ENCODE measurements at places on chromosomes 5 and 9.

GRCh38 chr9:129338724-129339430 lies 160.8 kb upstream of the IER5L start:
- DNase-seq = no peak

GRCh38 chr9:87718852-87719612 lies 6.9 kb upstream of the CTSL start:
- no peak for DNase-seq

DNA sequence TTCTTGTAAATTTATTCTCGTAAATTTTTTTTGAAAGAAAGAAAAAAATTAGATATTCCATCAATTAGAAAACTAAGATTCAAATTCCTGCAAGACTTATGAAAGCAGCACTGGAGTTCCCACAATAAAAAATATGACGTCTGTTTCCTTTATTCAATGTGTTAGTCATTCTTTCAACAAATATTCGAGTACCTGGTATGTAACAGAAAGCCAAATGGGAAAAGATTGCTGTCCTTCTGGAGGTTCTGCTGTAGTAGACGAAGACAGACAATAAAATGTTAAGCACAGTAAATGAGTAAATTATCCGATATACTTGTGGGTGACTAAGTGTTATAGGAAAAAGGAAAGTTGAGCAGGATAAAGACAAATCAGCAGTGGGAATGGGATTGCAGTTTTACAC lies 92.2 kb downstream of the ADAMTSL1 start:
- DNase-seq = no peak

DNA sequence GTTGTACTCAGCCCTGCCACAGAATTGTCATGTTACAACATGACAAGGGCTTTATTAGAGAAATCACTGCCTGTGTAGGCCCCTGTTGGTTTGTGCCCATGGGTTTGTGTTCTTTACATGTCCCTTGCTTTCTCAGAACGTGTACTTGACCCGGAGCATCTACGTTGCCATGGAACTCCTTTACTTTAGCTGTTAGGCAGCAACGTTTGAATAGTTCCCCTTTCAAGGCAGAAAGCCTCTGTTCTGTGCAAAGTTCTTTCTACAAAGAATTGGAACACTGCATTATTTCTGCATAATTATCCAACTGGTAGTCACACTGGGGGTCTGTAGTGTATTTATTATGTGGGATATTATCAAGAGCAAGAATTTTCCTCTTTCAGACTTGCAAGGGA lies 51.1 kb downstream of the FBXL7 start:
- DNase-seq = no peak

GRCh38 chr9:122367065-122367464 lies 3.8 kb upstream of the PTGS1 start:
- DNase-seq = no peak

GRCh38 chr9:81473708-81474107 lies 215.6 kb downstream of the TLE1 start:
- no peak for DNase-seq

GRCh38 chr5:181207214-181207959 lies 2.4 kb upstream of the TRIM7 start:
- no peak for DNase-seq

- no peak for DNase-seq
Measured at GRCh38 chr9:14198047-14198840, 115.7 kb downstream of the NFIB start.

DNA sequence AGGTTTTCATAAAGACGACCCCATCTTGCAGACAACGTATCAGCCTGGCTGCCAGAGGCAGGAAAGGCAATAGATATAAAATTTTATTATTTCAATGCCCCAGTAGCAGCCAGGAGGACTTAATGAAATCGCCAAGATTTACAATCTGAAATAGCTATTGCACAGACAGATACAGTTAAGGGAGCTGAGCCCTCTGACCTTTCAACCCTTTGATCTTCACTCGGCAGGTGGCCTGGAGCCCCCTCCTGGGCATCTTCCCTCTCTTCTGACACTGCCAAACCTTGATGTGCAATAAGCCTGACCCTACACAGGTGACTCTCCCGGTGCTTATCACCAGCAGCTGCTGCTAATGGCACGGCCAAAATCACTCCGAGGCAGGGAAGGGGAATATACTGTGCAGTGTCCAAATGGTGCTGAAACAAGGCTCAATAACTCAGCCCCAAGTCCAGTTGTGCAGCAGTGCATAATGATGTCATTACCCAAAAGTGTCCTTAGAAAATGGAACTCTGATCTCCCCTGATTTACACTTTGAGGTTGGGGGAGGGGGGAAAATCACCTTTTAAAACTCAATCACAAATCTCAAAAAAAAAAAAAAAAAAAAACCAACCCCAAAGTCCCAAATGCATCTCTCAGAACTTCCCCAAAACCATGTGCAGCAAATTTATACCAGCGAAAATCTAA lies 242.0 kb downstream of the CRB2 start:
- DNase-seq = no peak

DNA sequence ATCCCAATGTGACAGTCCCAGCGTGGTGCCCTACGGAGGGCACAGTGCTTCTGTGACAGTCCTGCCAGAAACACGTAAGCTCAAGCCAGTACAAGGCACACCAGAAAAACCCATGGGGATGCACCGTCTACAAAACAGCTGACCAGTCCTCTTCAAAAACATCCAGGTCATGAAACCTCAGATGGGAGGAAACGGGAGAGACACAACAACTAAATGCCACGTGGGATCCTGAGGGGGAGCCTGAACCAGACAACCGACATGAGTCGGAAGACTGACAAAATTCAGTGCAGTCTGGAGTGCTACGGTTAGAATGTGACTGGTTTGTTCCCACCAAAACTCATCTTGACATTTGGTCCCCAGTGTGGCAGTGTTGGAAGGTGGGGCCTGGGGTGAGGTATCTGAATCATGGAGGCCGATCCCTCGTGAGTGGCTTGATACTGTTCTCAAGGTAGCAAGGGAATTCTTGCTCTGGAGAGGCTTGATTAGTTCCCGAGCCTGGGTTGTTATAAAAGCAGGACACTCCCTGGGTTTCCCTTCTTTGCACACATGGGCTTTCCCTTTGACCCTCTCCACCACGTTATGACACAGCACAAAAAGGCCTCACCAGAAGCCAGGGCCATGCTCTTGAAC lies 55.4 kb downstream of the ADAMTS2 start:
- no peak for DNase-seq

GRCh38 chr5:36934740-36935356 lies 58.3 kb downstream of the NIPBL start:
- no peak for DNase-seq

DNA sequence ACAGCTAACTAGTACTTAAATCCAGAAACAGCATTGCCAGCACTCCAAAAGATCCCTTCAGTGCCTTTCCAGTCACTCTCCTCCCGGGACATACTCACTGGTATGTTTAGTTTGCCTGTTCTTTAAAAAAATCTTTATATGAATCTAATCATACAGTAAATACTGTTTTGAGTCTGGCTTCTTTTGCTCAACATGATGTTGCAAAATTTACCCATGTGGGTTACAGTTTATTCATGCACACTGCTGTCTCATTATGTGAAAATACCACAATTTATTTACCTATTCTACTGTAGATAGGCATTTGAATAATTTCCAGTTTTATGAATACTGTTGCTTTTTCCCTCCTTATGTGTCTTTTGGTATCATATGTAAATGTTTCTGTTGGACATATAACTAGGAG lies 13.5 kb downstream of the NDFIP1 start:
- no peak for DNase-seq

- no peak for DNase-seq
Measured at GRCh38 chr9:97900738-97901565, 21.3 kb downstream of the TRMO start.

DNA sequence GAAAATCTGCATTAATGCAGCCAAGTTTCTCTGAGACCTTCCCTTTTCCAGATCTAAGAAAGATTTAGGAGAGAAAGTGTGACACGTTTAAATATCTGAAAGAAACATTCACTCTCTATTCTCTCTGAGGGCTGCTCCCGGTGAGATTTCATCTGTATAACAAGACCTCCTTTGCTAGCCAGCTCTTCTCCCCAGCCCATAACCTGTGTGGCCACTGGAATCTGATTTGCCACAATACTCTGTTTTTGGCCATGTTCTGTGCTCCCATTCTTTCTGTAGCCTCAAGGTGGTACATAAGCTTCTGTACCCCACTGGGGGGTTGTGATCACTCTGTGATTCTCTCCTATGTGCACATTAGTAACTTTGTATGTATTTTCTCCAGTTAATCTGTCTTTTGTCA lies 291.0 kb upstream of the SEMA6A start:
- DNase-seq = no peak

GRCh38 chr9:4306066-4306776 lies 6.4 kb upstream of the GLIS3 start:
- no peak for DNase-seq

DNA sequence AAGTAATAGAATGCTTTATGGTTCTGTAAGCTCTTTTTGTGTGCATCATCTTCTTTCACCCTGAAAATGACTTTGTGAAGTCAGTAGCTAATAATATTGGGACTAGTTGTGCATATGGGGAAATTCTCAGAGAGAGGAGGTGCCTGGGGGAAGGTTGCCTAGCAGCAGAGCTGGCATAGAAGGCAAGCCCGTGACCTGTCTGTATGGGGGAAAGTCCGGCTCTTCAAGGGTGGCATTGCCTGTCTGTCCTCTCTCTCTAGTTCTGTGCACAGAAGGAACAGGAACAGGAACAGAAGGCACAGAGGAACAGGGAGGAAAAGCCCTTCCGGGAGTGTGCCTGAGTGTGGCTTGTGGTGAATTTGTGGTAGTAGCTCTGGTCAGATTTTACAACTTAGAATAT lies 33.1 kb downstream of the SH3GL2 start:
- no peak for DNase-seq

DNA sequence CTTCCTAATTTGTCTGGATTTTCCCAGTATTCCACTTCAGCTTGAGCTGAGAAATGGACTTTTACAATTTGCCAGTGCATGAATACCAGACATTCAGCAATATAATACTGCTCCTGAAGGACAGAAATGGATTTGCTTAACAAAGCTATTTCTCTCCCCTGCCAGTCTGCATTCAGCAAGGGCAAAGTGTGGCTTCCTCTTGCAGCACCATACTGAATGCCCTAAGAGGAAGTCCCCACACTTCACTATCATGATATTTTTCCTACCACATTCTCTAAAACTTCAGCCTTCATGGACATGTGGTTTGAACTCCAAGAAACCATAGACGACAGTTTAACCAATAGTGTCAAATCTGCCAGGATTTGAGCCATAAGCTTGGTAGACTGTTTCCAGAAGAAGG lies 19.8 kb upstream of the TLE4 start:
- DNase-seq = no peak

- no peak for DNase-seq
Measured at GRCh38 chr5:57207681-57208080, 33.8 kb downstream of the GPBP1 start.

- DNase-seq = no peak
Measured at GRCh38 chr5:92809855-92810465, 771.1 kb downstream of the NR2F1-AS1 start.

DNA sequence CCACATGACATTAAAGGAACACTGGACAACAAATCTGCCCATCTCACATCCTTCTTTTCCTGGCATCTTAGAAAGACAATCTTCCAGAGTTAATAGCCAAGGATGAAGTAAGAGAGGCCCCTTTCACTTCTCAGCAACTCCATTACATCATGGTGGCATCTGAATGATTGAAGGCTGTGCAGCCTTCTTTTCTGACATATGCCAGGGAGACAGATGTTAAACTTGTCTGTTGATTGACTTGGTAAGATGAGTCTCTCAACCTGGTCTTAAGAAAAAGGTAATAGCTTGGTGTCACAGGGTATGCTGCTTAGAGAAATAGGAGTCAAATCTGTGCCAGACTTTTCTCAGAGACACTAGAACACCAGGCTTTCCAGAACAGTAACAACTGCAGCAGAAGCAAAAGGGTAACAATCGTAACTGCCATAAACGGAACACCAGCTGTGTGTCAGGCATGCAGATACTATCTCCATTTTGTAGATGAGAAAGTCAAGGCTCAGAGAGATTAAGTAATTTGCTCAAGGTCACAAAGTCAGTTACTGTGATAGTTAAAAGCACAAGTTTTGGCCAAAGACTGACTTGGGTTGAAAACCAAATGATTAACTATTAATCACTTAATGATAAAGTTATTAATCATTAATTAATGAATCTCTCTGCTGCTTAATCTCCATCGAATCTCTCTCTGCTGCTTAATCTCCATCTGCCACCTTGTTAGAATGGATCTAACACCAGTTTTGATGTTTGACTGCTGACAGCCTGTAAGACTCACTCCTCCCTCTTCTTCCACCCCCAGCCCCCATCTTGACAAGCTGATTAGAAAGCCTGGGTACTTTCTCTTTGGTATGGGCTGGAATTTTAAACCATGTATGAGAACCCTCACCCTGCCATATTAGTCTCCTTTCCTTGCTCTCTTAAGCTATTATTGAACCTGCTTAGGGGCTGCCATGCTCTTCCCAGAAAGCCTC lies 353.5 kb downstream of the ENC1 start:
- DNase-seq = no peak

DNA sequence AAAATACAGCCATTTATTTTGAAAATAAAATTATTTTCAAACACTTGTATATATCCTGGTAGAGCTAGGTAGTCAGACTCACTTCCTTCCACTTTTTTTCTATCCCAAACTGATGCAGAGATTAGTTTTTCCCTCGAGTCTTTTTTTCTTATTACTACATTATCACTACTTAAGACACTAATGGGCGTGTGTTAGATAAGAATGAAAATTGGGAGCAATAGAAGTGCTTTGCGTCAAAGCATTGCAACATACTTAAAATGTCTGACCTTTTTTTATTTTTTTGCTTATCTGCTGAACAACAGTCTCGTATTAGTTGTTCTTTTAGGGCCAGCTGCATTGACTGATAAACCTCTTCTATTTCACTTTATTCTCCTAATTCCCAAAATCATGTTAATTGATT lies 1278.7 kb downstream of the CDH12 start:
- DNase-seq = no peak

DNA sequence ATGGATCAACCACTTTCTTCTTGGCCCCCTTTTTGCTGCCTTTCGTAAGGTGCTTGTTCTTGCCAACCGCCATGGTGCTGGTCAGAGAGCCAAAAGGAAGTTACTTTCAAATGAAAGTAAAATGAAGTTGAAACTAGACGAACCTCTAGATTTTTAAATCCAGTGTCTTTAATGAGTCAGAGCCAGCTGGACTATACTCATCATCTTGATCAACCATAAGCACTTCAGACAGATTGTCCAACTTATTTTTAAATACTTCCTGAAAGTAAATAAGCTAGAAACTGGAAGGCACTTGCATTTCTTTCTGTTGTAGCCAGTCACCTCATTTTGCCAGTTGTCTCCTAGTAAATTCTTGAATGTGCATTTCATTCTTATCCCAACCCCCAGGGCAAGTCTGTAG lies 48.9 kb downstream of the JMY start:
- no peak for DNase-seq

- no peak for DNase-seq
Measured at GRCh38 chr5:3913279-3913678, 317.6 kb downstream of the IRX1 start.

GRCh38 chr9:134027561-134027960 lies 2.3 kb downstream of the BRD3OS start:
- no peak for DNase-seq

DNA sequence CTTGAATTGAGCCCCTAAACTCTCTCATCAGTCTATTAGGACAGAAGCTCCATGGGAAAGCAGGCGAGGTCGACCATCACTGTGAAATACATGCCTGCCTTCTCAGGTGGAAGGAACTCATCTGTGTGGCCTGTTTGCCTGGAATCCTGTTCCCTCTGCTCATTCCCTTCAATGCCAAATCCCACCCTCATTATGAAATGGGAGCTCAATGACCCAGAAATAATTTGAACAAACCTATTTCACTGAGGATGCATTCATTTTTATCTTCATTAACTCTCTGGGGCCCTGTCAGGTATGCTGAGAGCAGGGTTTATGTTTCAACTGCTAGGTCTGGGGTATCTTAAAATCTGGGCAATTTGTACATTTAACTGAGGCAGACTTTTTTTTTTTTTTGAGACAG lies 142.2 kb downstream of the MED27 start:
- no peak for DNase-seq
